ENCODE measurements at places on chromosomes 11 and 22.

DNA sequence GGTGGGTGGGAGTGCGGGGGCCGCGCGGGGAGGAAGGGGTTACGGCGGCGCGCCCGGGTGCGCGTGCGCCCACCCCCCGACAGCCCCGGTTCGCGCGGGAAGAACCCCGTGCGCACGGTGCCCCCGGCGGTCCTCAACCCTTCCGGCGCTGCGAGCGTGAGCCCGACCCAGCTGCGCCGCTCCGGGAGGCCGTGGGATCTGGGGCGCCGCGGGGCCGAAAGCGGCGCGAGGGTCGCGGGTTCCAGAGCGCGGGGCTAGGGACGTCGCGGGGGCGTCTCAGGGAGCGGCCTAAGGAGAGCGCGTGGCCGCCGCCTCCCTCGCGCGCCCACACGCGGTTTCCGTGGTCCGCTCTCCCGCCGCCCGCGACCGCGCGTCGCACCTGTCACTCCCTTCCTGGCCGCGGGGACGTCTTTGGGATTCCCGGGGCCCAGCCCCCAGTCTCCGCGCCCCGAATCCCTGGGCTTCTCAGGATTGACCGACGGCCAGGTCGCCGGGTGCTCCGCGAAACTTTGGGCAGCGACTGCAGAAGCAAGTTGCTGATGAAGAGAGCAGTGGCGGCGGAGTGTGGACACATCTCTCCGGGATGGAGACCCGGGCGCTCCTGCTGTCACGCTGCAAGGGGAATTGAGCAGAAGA is 582 bp downstream of the SREBF2 start:
- no peak for DNase-seq

DNA sequence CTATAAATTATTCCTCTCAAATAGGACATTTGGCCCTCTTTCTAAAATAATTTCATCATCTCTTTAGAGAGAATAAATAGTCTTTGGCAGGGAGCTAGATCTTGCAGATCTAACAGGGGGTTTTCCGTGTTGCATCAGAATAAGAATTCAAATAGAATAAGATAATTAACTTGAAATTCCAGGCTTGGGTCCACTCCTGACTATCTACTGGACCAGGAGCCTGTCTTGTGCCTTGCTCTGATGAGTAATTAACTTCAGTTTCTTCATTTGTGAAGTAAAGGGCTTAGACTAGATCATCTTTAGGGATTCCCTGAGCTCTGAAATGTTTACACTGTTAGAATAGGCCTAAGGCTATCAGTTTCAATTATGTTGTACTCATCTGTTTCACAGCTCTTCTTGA is 23.5 kb upstream of the TMEM123 start:
- DNase-seq, result no peak

DNA sequence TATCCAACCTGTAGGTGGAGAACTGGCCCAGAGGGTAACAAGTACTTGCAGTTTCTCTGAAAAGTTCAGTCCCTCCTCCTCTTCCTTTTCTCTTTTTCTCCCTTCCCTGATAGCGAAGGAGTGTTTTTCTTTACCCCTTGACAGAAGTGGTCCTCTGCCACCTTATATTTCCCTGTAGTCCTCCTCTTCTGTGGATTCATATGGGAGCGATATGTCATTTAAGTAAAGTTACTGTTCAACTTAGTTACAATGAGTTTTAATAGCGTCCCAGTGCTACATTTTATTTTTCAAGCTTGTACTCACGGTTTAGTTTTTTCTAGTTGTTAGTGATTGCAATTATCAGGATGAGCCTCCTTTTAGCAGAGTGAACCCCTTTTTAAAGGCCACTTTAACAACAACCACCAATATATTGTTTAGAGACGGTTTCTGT is 1.4 kb downstream of the PCF11 start:
- no peak for DNase-seq

DNA sequence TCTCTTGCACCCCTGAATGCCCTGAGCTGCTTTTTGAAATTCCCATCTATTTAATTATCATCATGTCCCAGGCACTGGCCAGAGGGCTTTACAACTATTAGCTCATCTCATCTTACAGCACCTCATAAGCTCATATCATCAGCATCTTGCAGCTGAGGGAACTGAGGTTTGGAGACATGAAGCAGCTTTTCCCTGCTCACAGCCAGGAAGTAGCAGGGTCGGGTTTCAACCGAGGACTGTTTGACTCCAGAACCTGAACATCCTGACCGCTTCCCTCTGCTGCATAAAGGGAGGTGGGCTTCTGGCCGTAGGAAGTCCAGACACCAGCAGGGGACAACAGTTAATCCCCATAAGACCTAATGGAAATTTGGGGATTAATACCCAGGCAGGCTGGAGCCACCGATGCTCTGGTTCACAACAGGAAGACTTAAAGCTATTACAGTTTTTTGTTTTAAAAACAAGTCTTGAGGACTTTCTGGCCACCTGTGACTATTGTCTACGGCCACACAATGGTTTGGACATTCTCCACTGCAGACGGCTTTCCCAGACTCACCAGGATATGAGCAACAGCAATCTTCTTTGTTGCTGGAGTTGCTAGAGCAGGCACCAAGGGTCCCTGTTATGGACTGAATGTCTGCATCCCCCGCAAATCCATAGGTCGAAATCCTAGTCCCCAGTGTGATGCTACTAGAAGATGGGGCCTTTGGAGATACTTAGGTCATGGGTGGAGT is 47.4 kb downstream of the CHST1 start:
- DNase-seq, result no peak

- no peak for DNase-seq
Observed at GRCh38 chr11:112033902-112034301, 8.7 kb downstream of the DLAT start.

DNA sequence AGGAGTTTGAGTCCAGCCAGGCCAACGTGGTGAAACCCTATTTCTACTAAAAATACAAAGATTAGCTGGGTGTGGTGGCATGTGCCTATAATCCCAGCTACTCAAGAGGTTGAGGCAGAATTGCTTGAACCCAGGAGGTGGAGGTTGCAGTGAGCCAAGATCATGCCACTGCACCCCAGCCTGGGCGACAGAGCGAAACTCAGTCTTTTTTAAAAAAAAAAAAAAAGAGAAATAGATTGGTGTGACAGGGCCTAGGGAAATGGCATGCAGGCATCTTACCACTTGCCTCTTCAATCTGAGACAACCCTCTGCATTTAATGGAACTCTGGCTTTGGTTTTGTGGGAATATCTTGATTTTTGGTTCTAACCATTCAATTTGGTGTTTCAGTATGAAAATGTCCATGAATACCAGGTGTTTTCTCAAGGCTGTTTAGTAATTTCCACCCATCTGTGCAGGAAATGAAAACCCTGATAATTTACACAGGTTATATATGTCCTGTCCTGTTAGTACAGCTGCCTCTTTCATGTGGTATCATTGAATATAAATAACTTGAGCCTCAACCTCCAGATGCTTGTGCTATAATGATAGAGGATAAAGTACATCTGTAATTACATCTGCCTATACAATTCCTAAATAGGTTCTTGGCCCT is 8.4 kb downstream of the XBP1 start:
- DNase-seq, result no peak

- DNase-seq, result no peak
Observed at GRCh38 chr11:6458352-6459098, 15.2 kb downstream of the TRIM3 start.

- no peak for DNase-seq
Observed at GRCh38 chr11:6052374-6052773, 21.8 kb upstream of the OR56A1 start.

GRCh38 chr11:13891911-13892310 is 70.6 kb upstream of the SPON1 start:
- no peak for DNase-seq

DNA sequence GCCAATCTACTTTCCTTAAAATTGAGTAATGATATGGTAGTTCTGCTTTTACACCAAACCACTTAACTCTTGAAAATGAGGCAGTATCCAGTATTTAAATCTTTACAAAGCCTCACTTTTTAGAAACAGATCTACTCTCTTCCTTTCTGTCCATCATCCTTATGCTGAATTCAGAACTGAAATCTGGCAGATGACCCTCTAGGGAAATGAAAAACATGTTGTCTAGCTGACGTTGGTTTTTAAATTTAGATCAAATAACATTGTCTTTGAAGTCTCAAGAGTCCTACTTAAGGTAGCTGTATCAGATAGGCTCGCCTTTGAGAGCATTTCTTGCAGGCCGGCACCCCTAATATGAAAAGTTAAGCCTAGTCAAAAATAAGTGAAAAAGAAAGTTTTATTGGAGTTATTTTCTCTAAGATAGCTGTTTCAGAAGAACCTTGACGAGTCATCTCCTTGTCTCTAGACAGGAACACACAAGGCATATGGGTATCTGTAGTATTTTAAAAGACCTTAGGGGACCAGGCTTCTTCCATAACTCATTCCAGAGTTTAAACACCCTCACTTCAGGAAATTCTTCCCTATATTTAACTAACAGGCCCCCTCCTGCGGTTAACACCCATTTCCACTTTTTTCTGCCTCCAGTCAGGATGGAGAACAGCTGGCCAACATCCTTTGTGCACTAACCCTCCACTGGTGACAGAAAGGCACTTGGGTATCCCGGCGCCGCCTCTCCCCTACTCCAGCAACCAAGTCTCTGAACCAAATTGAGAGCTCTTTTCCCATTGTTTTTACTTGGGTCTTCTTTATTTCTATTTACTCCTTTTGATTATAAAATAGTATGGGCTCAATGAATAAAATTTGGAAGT is 81.2 kb downstream of the WNT11 start:
- DNase-seq, result no peak

GRCh38 chr11:19513253-19513652 is 199.4 kb upstream of the NAV2 start:
- no peak for DNase-seq

- no peak for DNase-seq
Observed at GRCh38 chr22:41198027-41198580, 7.0 kb upstream of the L3MBTL2 start.

GRCh38 chr22:42319386-42319785 is 48.9 kb upstream of the TCF20 start:
- DNase-seq, result no peak

DNA sequence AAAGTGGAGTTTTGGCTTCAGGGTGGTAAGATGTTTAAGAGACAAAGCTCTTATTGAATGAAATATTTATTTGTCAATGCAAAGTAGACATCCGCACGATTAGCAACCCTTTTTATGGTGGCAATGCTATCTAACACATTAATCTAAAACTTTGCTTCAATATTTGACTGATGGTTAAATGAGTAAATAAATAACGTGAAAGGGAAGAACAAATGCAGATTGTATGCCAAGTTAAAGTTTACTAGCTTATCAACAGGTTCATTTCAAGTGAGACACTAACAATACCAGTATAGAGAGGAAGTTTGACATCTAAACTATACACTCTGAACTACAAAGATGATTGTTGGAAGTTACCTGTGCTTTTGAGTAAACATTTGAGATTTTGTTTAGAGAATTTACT is 50.1 kb downstream of the AASDHPPT start:
- DNase-seq, result no peak

GRCh38 chr11:75159151-75159953 is 8.4 kb downstream of the SLCO2B1 start:
- DNase-seq, result no peak

- DNase-seq, result no peak
Observed at GRCh38 chr22:29700900-29701154, 19.0 kb upstream of the CABP7 start.

DNA sequence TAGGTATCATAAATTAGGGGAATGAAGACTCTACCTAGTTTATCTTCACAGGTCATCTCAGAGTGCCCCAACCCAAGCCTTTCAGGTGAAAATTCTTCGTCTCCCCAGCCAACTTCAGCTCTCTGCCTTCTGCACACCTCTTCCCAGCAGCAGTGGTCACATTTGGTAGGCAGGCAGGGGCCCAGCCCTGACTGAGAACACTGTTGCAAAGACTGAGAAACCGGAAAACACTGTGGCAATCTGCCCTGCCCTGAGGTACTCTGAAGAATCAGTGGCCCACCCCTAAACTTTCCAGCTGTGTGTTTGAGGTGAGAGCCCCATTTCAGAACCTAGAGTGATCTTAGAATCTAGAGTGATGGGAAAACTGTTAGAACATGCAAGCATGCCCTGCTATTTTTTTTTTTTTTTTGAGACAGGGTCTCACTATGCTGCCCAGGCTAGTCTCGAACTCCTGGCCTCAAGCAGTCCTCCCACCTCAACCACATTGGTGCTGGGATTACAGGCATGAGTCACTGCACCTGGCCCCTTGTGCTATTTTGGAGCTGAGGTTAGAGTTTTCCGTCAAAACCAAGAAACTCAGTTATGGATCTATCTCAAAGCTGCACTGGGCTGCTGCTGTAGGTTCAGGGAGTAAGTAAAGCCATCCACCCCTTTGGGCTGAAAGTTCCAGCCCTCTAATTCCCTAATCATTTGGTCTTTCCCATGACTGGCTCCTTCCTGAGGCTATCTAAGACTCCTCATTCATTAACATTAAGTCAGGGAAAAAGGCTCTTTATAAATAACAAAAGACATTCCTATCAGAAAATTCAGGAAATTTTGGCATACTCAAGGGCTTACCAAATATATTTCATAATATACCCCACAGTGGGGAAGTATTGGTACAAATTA is 1.7 kb upstream of the LDHA start:
- DNase-seq, result no peak

- DNase-seq, result no peak
Observed at GRCh38 chr11:71240061-71240690, 12.2 kb downstream of the SHANK2 start.

DNA sequence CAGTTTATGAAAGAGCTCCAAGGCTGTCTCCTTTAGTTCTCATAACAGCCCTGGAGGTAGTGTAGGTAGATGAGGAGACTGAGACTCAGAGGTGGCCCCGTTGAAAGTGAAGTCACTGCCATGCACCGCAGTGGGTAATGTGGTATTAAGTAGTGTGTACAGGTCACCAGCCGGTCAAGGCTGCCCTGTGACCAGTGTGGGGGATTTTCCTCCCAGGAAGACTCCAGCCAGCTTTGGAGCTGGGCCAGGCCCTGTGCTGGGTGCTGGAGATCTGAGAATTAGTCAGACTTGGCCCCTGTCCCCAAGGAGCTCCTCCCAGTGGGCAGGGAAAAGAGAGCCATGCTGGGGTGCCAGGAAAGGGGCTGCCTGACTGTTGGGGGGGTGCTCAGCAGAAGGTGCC is 5.3 kb downstream of the OMP start:
- peak; percentile 65 for DNase-seq

- no peak for DNase-seq
Observed at GRCh38 chr11:80066291-80066690, 625.5 kb upstream of the TENM4 start.

All from AG04449 (cell line).